Chondrocyte (in vitro differentiated cells): ENCODE measurements at places on chromosomes 1 and 21. TPM values are rescaled to one million over a fixed set of nuclear protein-coding genes. Genes with fewer than 3 reads are reported as not detected.

The RBP7 gene
- 0.47 TPM in 1 of 3 replicates, not detected in the others for total RNA-seq

The OSCP1 gene
- 4.5 to 7.3 TPM (median 6.2 TPM) in 3 replicates for total RNA-seq

The SAMD11 gene
- total RNA-seq = 3.1 to 73.8 TPM (median 3.4 TPM) in 3 replicates

The ID3 gene
- 81.8 to 330 TPM (median 83.5 TPM) in 3 replicates for total RNA-seq

The UBQLN4 gene
- total RNA-seq = 29.3 to 32.9 TPM (median 30.2 TPM) in 3 replicates

The KRTAP21-2 gene
- total RNA-seq = not detected in 3 replicates

The CD101 gene
- total RNA-seq = 0.79 to 1.4 TPM (median 1.0 TPM) in 3 replicates
